ENCODE measurements at places on chromosomes 2 and 18.

- DNase-seq = no peak
Measured at GRCh38 chr2:205989271-205990071, 96.5 kb downstream of the INO80D start.

DNA sequence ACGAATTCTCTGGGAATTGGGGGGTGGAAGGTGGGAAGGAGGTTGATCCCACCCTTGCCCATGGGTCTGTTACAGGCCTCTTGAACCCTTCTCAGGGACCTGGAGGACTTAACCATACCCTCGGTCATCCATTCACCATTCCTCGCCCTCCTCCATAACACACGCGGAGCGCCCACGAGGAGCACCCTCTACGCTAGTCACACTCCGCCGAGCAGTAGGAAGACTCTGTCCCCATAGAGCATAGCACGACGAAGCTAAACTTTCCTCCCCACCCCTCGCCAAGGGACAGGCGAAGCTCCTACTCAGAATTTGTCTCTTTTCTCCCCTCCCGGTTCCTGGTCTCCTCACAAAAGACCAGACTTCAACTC lies 611 bp upstream of the ITSN2 start:
- DNase-seq = no peak

- no peak for DNase-seq
Measured at GRCh38 chr2:178592655-178593054, 112.4 kb downstream of the PLEKHA3 start.

- DNase-seq = no peak
Measured at GRCh38 chr2:70793450-70793849, 3.0 kb upstream of the FIGLA start.

- DNase-seq = no peak
Measured at GRCh38 chr2:207423886-207424285, 105.9 kb upstream of the CREB1 start.

DNA sequence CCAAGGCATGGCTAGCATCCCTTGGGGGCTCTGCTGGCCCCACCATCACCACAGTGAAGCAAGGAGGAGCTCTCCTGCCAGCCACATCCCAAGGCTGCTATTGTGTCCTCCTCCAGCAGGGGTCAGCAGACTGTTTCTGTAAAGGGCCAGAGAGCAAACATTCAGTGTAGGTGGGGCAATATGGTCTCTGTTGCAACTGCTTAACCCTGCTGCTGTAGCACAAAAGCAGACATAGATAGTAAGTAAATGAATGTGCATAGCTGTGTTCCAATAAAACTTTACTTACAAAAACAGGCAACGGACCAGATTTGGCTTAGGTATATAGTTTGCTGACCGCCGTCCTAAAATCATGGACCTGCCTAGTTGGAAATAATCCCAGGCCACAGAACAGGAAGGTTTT lies 36.4 kb upstream of the ZBTB7C start:
- DNase-seq = peak; percentile 96

Measured in endodermal cell (in vitro differentiated cells).